Stimulated activated CD4-positive, alpha-beta T cell treated with anti-CD3 and anti-CD28 coated beads, TNF-alpha, amount 100 ng/mL, for 1 hour (primary cell): ENCODE measurements at places on chromosomes 13 and 19.
A peak's percentile ranks its signal among the peaks of the same experiment; 100 is the strongest.

GRCh38 chr19:9627856-9628255 lies 6.8 kb upstream of the ZNF561 start:
- DNase-seq, result no peak

- DNase-seq, result no peak
These were observed at the start of gene PALM3 for GRCh38 chr19:14061751-14062557. Gene PALM3 (minus strand): TSS chr19:14062076. CDS start chr19:14061980, 96 bp downstream.

DNA sequence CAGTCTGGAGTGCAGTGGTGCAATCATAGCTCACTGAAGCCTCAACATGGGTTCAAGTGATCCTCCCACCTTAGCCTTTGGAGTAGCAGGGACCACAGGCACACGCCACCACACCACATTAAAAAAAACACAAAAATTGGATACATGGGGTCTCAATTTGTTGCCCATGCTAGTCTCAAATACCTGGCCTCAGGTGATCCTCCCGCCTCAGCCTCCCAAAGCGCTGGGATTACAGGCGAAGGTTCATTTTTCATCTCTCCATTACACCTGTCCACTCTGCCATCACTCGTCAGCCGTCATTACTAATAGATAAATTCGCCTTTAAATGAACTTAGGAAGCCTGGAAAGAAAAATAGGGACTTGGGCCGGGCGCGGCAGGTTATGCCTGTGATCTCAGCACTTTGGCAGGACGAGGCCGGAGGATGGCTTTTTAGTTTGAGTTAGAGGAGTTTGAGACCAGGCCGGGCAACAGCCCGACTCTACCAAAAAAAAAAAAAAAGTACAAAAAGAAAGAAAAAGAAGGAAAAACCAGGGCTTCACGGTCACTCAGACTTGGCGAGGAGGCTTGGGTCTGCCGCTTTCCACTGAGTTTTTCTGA lies 685 bp upstream of the SUPT5H start:
- no peak for DNase-seq

- DNase-seq, result no peak
These were observed at the start of gene AP2A1 for GRCh38 chr19:49766930-49767299. Gene AP2A1 (plus strand): TSS chr19:49767001. CDS start chr19:49767134, 133 bp downstream.

GRCh38 chr19:9849791-9850190 lies 14.7 kb downstream of the PIN1 start:
- DNase-seq, result no peak

GRCh38 chr13:80603351-80603750 lies 262.4 kb upstream of the SPRY2 start:
- no peak for DNase-seq

- no peak for DNase-seq
These were observed 470.2 kb upstream of the PRR20A start for GRCh38 chr13:56670563-56670962.

GRCh38 chr13:39282400-39282972 lies 244.2 kb downstream of the NHLRC3 start:
- DNase-seq, result no peak

DNA sequence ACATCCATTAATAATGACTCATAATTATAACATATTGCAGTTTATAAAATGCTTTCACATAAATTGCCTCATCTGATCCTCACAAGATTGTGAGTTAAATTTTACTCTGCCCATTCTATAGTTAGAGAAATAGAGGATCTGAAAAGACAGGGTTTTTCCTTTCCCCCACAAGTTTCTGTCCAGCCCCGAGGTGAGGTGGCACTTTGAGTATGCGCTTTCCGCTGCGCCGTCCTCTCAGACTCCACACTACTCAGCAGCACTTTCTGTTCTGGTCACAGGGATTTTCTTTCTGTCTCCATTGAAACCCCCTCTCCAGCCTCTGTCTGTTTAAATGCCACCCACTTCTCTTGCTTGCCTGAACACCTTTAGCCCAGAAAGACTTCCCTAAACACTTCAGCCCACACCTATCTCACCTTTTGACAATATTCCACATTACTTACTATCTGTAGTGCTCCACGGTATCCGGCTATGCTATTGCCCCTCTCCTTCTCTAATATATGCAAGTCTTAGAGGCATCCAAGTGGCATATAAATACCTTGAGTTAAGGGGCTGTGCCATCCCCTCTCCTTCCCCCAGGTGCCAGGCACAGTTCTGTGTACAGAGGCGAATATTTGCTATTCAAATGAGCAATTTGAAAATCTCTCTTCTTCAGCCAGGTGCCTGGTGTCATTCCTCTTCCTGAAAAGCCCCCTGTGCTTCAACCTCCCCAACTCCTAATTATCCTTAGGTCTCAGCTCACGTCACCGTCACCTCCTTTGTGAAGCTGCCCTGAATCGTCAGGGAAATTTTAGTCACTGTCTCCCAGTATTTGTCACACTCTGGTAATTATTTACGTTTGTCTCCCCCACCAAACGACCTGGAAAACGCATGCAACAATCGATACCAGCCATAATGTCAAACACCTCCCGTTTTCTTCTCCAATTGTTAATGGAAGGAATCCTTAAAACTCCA lies 268.7 kb downstream of the NHLRC3 start:
- DNase-seq, result no peak

GRCh38 chr13:109547942-109548341 lies 238.4 kb downstream of the IRS2 start:
- no peak for DNase-seq

- DNase-seq, result no peak
These were observed 603.0 kb downstream of the UQCRFS1 start for GRCh38 chr19:28609944-28610343.

- DNase-seq, result no peak
These were observed 13.6 kb downstream of the C19orf25 start for GRCh38 chr19:1465191-1466016.

- no peak for DNase-seq
These were observed 149.4 kb downstream of the SHISA2 start for GRCh38 chr13:25902455-25902854.

- DNase-seq, result no peak
These were observed 26.5 kb downstream of the SH3GL1 start for GRCh38 chr19:4373601-4374497.

DNA sequence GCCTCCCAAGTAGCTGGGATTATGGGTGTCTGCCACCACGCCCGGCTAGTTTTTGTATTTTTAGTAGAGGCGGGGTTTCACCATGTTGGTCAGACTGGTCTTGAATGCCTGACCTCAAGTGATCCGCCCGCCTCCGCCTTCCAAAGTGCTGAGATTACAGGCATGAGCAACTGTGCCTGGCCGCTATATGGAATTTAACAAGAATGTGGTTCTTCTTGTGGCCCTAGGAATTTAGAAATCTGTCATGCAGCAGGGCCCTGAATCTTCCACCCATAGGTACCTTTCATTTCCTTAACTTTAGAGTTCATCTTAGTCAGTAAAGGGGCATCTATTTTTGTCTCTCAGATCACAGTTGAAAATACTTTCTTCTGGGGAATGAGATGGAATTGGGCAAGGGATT lies 25.6 kb upstream of the NDFIP2 start:
- no peak for DNase-seq

GRCh38 chr13:108451121-108451520 lies 178.3 kb upstream of the MYO16 start:
- DNase-seq, result no peak

GRCh38 chr19:8367327-8368001 lies 3.5 kb downstream of the ANGPTL4 start:
- no peak for DNase-seq

DNA sequence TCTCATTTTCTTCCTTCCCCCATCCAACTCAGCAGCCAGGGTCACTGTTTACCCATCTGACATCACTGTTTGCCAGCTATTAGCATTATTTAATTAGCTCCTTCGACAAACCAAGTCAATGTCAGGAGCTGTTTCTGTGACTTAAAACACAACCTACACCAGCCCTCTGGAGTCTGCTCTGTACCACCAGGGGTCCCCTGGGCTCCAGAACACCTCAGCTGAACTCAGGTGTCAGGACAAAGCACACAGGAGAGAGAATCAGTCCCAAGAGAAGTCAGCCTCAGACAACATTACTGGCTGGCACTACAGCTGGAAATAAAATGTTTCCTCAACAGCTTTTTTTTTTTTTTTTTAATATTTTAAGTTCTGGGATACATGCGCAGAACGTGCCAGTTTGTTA lies 45.1 kb downstream of the DCLK1 start:
- DNase-seq, result no peak

GRCh38 chr13:32883474-32883873 lies 132.7 kb upstream of the KL start:
- DNase-seq, result no peak

DNA sequence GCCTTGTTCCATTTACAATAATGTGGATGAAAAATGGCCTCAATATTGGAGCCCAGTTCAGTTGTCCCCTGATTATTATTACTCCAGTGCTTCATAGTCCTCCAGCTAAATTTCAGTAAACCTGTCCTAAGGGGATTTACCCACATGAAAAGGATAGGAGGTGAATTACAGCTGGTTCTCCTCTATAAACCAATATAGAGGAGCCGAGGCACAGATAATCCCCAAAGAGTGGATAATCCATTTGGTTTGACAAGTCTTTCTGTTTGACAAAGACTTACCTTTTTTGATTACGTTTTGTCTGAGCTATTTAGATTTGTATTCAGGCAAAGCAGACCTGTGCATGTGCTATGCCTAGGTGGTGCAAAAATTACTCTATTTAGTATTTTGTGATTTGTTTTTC lies 2.7 kb downstream of the CNMD start:
- DNase-seq, result no peak

- no peak for DNase-seq
These were observed 90.7 kb downstream of the GNG7 start for GRCh38 chr19:2611483-2612464.

GRCh38 chr13:67200183-67200582 lies 30.0 kb downstream of the PCDH9 start:
- no peak for DNase-seq

GRCh38 chr13:19981685-19982238 lies 23.2 kb downstream of the ZMYM2 start:
- no peak for DNase-seq

- no peak for DNase-seq
These were observed 14.2 kb downstream of the TUBGCP3 start for GRCh38 chr13:112573710-112574109.

DNA sequence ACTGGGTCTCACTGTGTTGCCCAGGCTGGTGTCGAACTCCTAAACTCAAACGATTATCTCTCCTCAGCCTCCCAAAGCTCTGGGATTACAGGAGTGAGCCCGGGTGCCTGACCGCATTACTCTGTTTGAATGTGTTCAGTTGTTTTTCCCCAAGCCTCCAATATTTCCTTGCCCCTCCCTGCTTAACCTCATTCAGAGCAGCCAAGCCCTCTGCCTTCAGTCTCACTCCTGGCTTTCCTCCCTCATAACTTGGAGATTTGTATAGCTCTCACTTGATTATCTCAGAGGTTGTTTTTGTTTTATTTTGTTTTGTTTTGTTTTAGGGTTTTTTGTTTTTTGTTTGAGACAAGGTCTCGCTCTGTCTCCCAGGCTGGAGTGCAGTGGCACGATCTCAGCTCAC lies 11.4 kb downstream of the EPHX3 start:
- DNase-seq, result no peak

- DNase-seq, result no peak
These were observed 37.2 kb downstream of the COL4A2 start for GRCh38 chr13:110344320-110344719.

- no peak for DNase-seq
These were observed 1713.2 kb upstream of the SLC10A2 start for GRCh38 chr13:104779311-104779993.

DNA sequence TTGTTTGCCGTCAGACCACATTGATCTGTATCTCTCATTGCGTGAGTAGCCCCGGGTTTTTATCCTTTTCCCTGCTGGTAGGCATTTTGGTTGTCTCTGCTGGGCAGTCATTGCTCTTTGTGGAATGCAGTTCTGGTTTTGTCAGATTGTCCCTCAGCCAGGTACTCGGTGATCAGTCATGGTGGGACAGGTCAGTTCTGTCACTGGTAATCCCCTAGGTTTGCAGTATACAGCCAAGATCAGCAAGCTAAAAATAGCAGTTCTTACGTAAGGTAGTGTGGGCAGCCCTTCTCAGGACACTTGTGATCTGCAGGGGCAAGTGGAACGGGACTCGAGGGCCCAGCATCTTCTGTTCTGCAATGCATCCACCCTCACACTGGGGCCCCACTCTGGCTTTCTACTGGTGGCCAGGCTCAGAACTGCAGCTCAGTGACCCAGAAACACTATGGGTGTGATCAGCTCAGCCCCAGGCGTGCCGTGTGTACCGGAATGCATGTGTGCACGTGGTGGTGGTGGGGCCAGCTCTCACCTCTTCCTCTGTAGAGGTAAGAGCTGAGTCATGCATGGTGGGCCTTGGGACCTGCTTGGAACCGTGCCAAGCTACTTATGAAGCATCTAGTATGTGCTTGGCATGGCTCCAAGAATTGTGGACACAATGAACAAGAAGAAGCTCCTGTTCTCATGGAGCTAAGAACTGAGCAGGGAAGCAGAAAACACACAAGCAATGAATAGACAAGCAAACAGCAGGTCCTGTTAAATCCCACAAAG lies 6.3 kb downstream of the PLEKHF1 start:
- peak; percentile 63 for DNase-seq

- peak; percentile 6 for DNase-seq
These were observed 224.5 kb downstream of the B3GLCT start for GRCh38 chr13:31424130-31424729.

DNA sequence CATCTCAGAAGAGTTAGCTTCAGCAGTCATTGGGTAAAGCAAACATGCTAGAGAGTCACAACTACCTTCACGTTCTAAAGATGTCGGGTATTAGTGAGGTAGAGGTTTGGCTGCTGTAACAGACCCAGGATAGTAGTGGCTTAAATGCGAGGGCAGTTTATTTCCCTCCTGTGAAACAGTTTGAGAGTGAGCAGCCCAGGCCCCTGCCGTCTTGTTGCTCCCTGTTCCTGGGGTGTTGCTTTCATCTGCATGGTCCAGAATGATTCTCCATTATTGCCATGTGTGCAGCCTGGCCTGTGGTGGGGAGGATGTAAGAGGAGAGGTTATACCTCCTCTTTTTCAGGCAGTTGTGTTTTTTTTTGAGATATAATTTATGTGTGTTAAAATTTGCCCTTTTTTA lies 63.7 kb downstream of the SIPA1L3 start:
- DNase-seq, result no peak

DNA sequence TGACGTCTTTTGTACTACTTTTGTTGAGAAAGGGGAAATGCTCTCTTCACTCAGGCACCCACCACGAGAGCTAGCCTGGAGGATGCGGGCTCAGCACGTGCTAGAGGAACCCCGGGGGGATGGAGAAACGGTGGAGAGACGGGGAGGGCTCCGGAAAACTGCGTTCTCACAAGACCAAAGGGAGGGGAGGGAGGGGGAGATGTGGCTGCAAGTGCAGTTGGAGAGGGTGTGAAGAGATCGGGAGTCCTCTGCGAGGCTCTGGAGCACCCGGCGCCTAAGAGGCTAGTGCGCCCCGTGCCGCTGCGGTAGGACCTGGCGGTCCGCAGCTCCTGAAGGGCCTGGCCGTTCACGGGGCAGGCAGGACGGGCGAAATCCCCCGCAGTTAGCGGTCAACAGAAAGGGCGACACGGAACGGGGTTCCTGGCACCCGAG lies 43.4 kb upstream of the XPO4 start:
- no peak for DNase-seq

DNA sequence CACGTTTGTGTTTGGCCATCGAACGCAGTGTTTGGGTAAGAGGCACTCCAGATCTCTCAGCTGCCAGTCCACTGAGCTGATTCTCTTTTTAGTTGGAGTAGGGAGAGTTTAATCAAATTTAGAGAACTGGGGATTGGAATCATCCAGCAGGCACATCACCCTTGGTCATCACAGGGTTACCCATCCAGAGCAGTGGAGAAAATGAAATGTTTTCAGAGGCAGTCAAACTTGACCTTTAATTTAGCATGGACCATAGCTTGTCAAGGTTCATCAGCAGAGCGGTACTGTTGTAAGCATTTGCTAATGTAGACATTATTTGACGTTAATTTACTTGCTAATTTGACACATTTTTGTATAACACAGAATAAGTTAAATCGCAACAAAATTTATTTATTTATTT lies 18.4 kb upstream of the FRY start:
- DNase-seq, result no peak

- DNase-seq, result no peak
These were observed 81.8 kb downstream of the GGACT start for GRCh38 chr13:100506600-100507422.
